ENCODE measurements at places on chromosomes 6 and 20.

DNA sequence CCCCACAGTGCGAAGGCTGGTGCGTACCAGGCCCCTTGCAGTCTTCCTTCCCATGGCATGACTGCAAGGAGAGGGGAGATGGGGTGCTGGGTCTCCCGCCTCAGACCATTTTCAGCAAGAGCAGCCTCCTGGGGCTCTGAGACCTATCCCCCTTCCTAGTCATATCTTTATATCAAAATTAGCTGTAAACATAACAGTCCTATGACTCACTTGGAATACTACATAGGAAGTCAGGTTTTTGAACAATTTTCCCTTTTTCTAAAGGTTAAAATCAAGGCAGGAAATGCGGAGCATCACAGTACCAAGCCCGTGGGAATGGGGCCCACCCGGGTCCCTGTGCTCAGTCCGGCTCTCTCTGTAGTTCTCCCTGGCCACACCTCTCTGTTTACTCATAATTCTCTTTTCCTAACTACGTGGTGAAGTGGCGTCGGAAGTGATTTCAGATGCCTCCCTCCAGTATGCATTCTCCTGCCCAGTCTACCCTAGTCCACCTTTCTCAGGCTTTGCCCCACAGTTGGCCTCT lies 109.8 kb upstream of the TMEM170B start:
- DNase-seq = no peak

DNA sequence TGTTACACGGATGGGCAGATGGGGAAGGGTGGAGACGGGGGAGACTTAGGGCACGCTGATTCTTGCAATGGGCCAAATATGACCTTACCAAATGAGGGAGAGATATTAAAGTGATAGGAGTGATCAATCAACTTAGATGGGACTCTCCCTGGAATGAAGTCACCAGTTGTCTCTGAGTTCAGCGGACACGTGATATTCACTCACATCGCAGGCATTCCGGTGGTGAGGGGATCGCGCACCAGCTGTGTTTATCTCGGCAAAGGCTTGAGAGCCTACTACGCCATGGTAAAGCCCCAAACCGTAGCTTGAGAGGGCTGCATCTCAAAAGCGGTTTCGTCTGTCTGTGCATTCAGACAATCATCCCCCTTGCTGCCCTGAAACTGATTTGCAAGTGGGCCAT lies 5.5 kb downstream of the BMP7 start:
- no peak for DNase-seq

DNA sequence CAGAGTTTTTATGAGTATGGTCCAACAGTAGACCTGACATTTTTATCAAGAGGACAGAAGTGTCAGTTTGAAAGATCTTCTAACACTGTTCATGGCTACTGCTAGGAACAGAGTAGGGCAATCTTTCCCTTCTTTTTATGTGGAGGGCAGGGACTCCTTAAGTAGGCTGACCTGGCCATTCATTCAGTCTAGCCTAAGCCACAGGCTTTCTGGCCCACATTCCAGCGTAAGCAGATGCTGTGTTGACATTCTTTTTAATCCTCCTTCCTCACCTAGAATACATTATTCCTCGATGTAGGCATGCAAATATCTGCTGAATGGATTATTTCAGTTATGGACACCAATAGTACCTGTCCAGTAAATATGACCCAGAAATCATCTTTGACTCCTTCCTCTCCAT lies 188.3 kb downstream of the ATXN1 start:
- no peak for DNase-seq

- no peak for DNase-seq
Observed at GRCh38 chr6:118668761-118669385, 17.5 kb upstream of the CEP85L start.

GRCh38 chr6:27977387-27977786 lies 20.3 kb downstream of the OR2B6 start:
- no peak for DNase-seq

- DNase-seq = no peak
Observed at GRCh38 chr20:22575087-22575721, 9.2 kb downstream of the FOXA2 start.

- DNase-seq = no peak
Observed at GRCh38 chr20:42053350-42053749, 435.2 kb upstream of the CHD6 start.

- no peak for DNase-seq
Observed at GRCh38 chr6:40556023-40556422, 31.1 kb downstream of the LRFN2 start.

- no peak for DNase-seq
Observed at GRCh38 chr6:116884530-116884929, 7.5 kb downstream of the RFX6 start.

- no peak for DNase-seq
Observed at GRCh38 chr6:128570680-128571063, 50.3 kb upstream of the PTPRK start.

- no peak for DNase-seq
Observed at GRCh38 chr6:3139090-3139903, 18.0 kb downstream of the TUBB2A start.

- DNase-seq = no peak
Observed at GRCh38 chr6:112337209-112337638, 9.9 kb upstream of the RFPL4B start.

DNA sequence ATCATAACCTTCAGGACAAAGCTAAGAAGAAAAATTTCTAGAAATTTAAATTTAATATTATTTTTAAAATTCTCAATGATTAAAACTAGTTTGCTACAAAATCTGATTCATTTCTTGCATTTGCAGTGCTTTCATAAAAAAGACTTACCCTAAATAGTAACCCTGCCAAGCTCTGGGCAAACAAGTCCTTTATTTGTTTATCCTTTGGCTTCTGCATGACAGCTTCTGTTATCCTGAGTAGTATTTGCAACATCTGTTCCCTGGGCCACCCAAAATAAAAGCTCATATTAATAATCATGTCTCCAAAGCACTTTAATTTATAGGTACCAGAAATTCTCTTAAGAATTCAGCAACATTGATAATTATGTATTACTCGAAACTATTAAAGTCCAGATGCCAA lies 101.3 kb downstream of the RALGAPA2 start:
- DNase-seq = no peak

DNA sequence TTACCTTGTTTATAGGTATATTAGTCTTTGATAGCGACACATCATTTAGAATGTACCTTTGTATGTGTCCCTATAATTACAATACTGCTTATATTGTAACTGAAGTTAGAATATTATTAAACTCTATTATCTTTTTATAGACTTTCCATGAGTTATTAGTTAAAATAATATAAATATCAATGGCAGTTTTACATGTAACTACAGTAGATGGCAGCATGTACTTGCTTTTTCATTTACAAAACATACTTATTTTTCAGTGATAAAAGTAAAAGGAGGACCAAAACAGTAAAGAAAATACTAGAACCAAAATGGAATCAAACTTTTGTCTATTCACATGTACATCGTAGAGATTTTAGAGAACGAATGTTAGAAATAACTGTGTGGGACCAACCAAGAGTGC lies 364.3 kb downstream of the RIMS1 start:
- no peak for DNase-seq

- DNase-seq = no peak
Observed at GRCh38 chr6:141464490-141464889, 668.2 kb upstream of the GJE1 start.

All from activated CD8-positive, alpha-beta memory T cell treated with anti-CD3 and anti-CD28 coated beads for 24 hours (primary cell).